ENCODE measurements at places on chromosomes 3 and 15.

DNA sequence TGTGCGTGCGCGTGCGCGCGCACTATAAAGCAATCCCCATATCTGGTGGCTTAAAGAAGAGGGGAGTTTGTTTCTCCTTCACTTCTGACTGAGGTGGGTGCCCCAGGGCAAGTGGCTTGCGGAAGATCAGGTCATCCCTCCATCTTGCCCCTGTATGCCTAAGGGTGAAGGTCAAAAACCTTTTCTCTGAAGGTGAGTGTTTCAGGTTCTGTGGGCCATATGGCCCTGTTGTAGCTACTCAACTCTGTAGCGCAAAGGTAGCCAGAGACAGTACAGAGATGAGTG, 5.5 kb downstream of the ABTB1 start:
- no peak for DNase-seq

- DNase-seq = no peak
Observed at GRCh38 chr15:100235030-100235617, 106.7 kb downstream of the ADAMTS17 start.

DNA sequence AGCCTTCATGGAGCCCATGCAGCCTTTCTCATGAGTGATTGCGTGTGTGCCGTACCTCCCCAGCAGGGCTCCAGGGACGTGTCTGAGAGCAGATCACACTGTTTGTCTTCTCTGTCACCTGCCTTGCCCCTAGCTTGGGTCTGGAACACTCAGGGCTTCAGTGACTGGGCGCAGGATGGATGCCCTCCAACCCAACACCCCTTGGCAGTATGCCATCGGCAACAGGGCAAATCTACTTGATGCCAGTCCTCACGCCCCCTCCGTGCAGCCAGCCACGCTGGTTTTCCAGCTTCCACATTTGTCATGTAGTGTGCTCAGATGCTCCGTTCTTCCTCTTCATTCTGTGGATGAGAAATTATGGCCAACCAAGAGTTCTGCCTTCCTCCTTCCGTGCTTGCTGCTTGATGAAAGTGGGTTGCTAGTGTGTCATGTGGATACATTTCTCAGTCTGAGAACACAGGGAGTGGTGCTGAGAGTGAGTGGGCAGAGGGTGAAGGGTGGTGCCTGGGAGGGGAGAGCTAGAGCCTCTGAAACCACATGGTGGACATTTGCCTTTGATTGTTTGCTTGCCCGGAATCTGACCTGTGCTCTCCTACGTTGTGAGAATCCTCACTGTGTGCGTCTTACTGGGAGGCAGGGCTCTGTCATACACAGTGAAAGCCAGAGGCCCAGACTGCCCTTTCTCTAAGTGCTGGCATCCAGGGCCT, 97.2 kb downstream of the FAM43A start:
- DNase-seq = no peak

DNA sequence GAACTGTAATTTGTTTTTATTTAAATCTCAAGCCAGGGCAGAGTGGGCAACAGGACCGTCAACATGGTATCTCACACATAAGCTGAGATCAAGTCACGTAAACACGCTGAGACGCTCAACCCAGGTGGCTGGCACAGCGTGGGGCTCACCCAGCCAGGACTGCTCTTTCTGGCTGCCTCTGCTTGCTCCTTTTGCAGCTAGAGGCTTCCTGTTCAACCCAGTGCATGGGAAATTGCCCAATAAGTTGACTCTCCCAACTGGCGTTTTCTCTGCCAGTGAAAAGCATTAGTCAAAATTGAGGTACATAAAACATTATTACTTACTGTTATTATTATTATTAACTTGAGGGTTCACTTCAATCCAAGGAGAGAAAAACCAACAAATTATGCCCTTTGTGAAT, 398.1 kb downstream of the NR2F2 start:
- no peak for DNase-seq

DNA sequence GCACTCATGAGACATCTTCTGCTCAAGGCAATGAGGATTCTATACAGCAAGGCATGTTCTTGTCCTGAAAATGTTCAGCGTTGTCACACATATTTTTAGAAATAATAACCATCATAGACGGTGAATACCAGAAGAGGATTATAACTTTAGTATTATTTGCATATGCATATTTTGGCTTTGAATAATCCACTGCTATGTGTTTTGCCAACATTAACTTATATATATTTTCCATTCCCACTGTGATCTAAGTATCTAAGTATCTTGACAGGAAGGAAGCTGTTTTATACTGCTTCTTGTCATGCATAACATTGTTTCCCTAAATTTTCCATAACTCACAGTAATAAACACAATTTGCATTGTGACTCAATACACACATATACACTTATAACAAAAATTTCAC, 509.5 kb downstream of the TBL1XR1 start:
- DNase-seq = no peak

DNA sequence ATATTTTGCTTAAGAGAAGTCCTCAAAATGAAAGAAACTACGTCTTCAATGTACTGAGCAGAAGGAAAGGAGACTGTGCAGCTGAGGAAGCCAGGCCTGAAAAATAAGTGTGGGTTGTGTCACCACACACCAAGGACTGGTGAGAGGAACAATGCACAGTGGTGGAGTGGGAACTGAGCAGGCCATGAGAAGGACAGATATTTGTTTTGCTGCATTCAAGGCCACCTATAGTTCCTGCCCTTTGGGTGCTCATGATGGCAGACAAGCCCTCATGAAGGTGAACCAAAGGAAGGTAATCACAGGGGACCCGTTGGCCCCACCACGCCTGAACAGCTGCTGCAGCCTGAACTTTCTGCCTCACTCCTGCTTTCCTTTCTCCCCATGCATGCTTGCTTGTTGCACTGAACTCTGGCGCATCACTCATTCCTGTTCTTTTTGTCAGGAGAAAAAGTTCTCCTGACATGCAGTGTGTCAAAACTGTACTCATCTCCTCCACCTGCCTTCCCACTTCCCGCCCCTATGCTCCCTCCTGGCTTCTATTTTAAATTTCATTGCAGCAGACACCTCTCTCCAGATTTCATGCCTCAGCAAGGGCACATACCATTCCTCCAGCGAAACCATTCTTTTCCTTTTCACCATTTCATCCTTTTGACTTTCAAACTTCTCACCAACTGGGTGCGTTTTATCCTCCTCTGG, 2.2 kb upstream of the RNF7 start:
- no peak for DNase-seq

- DNase-seq = no peak
Observed at GRCh38 chr3:66068255-66068654, 29.5 kb upstream of the MAGI1 start.

DNA sequence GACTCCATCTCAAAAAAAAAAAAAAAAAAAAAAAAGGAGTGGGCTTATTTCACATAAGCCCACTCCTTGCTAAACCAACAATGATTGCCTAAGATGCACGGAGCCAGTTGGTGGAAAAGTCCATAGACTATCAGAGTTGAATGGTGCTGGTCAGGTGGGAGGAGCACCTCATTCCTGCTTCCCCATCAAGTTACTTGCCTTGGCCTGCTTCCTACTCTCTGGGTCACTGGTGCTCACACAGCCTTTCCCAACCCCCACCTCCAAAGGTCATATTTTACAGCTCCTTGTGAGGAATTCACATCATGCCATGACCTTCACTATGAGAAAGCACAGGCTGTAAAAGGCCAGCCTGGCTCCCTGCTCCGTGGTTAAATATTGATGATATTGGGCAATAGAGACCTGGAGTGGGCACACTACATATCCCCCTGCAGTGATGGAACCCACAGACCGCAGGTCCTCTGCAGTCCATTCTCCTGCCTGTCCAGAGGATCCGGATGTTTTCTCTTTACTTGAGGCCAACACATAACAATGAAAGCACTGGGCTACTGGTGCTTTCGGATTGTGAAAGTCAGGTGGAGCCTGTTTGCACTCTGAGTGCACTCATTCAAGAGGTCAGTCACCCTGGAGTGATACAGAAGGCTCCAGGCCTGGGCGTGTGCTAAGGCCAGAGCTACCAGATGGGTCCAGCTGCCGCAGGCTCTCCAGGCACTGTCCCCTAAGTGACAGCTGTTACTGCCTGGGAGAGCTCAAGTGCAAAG, at the start of gene SLC51B:
TSS of gene SLC51B (plus strand) at position 664 of the 758 bp plus-strand sequence. CDS start 4,618 bp downstream, outside the sequence.
- no peak for DNase-seq

- DNase-seq = peak; percentile 80
Observed at GRCh38 chr15:40906091-40906990, 12.1 kb downstream of the VPS18 start.

- DNase-seq = no peak
Observed at GRCh38 chr15:91632176-91632575, 221.3 kb upstream of the SLCO3A1 start.

DNA sequence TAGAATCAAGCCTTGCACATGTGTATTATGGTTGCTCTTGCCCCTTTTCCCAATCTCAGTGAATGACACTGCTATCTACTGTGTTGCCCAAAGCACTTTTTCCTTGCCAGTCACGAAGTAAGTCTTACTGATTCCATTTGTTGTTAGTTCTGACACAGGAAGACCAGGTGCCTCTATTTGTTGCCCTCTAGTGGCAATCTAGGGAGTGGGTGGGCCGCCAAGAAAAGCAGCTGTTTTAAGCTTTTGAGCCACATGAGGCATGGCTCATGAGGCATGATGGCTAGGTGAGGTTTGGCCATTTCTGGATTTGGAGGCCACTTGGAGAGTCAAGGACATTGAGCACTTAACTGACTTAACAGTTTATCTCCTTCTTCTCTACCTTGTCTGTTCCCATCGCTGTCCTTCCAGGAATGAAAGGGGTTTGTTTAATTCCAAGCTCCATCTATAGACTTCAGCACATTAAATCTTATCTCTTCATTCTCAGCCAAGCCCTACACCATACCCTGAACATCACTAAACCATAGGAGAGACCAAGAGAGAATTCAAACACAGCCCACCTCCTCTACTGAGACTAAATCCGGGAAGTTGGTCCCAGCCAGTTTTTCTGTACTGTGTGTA, 103.1 kb downstream of the HCN4 start:
- peak; percentile 14 for DNase-seq

GRCh38 chr15:58985443-58985842, 2.0 kb upstream of the RNF111 start:
- DNase-seq = no peak

All from RCC 7860 (cell line).